ENCODE measurements at places on chromosomes 13 and 19.

DNA sequence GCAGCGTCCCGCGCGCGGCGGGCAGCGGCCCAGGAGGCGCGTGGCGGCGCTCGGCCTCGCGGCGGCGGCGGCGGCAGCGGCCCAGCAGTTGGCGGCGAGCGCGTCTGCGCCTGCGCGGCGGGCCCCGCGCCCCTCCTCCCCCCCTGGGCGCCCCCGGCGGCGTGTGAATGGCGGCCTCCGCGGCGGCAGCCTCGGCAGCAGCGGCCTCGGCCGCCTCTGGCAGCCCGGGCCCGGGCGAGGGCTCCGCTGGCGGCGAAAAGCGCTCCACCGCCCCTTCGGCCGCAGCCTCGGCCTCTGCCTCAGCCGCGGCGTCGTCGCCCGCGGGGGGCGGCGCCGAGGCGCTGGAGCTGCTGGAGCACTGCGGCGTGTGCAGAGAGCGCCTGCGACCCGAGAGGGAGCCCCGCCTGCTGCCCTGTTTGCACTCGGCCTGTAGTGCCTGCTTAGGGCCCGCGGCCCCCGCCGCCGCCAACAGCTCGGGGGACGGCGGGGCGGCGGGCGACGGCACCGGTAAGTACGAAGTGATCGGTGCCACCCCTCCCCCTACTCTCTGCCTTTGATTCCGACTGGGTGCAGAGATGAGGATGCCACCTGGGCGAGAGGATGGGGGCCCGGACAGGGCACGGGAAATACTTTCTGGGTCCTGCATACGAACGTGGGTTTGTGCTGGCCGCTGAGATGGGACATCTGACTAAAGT, 874 bp downstream of the TRIM28 start:
- DNase-seq, result no peak

DNA sequence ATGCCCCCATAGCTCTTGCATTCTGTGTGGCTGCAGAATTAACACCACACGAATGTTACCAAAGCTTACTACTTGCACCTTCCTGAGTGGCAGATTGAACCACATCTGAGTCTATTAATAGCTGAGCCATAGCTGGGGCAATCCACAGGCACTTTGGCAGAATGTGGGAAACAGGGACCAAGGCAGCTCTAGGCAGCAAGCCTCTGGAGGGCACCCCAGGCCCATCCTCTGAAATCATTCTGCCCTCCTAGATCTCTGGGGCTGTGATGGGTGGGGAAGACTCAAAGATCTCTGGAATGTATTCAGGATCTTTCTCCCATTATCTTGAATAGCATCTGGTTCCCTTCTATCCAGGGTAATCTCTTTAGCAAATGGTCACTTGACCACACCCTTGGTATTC, 139.3 kb downstream of the TNFRSF19 start:
- DNase-seq, result no peak

- peak; percentile 15 for DNase-seq
Measured at GRCh38 chr19:20167651-20168122, 673 bp downstream of the ZNF486 start.

GRCh38 chr13:79966493-79966895, 374.4 kb downstream of the SPRY2 start:
- no peak for DNase-seq

DNA sequence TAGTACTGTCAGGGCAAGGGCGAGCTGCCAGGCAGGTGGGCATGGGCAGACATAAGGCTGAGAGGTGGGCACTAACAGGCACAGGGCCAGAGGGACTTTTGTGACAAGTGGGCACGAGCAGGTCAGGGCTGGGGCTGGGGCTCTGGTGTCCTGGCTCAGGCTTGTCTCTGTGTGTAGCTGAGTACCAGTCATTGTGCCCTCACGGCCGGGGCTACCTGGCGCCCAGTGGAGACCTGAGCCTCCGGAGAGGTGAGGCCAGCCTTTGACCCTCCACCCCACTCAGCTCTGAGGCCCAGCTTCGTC, 21.6 kb downstream of the LTBP4 start:
- no peak for DNase-seq

GRCh38 chr13:49098198-49098597, 121.9 kb upstream of the MLNR start:
- DNase-seq, result peak; percentile 41

GRCh38 chr13:40983725-40984667, 35.1 kb downstream of the ELF1 start:
- DNase-seq, result no peak

DNA sequence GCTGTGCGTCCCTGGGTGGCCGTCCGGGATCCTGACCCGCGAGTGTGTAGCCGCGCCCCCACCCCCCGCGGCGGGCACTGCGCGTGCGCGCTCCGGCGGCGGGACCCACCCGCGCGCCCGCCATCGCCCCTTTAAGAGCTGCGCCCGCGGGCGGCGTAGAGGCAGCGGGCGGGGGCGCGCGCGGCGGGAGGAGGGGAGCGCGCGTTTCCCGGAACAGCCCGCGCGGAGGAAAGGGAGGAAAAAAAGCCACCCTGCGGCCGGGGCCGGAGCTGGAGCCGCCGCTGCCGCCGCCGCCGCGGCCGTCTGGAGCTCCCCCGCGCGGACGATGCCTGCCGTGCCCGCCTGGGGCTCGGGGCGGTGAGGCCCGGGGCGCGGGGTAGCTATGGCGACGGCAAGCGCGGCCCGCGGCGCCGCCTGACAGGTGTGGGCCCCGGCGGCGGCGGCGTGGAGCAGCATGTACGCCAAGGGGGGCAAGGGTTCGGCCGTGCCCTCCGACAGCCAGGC, at the start of gene SSBP4:
TSS of gene SSBP4 (plus strand) at position 204 of the 504 bp plus-strand sequence. CDS start at position 455, 251 bp downstream.
- peak; percentile 64 for DNase-seq

DNA sequence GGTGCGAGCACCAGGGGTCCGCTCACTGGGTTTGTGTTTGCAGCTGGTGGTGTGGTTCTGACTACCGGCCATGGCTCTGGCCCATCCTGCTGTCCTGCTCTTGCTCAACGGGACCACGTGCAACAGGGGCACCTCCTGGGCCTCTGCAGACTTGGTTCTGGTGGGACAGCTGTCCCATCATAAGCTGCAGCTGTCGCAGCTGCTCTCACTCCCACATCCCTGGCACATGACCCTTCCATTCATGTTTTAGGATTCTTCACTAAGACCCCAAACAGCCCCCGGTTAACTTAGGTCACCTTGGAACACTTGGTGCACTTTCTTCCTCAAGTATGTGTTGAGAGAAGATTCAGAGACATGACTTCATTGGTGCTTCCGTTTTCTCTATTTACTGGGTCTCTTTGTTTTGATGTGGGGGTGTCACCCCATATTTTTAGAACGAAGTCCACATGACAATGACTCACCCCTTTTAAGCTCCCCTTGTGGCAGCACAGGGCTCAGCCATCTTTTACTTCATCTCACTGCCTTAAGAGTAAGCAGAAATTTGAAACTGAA, 68.4 kb upstream of the ARHGEF7 start:
- no peak for DNase-seq

GRCh38 chr13:28282451-28282850, 144.1 kb downstream of the PAN3 start:
- no peak for DNase-seq

DNA sequence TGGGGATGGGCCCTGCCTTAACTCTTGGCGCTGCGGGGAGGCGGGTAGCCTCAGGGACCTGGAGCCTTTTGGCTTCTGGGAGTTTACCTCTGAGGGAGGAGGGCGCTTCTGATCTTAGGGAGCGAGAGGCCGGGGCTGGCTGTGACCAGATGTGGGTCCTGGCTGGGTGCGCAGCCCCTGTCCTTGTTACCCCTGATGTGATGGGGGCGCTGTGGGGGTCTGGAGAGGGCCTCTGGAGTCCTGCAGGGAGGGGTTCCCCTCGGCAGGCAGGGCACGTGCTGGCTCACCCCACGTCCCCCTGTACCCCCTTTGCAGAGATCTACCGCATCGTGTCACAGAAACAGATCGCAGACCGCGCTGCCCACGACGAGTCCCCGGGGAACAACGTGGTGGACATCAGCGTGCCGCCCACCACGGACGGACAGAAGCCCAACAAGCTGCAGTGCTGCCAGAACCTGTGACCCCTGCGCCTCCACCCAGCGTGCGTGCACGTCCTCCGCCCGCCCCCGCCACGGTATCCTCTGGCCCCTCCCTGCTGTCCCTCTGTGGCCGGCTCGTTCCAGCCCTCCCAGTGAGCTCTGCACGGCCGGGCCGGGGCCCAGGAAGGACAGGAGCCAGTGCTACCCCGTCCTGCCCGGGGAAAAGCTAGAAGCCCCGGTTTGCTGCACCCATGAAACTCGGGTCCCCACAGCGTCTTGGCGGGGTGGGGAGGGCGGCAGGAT, 9.8 kb upstream of the MARCHF2 start:
- no peak for DNase-seq

GRCh38 chr13:44842158-44842557, 147.1 kb downstream of the NUFIP1 start:
- no peak for DNase-seq

- DNase-seq, result no peak
Measured at GRCh38 chr19:39778763-39779162, at the start of gene LEUTX. Gene LEUTX (plus strand): TSS chr19:39778854. CDS start chr19:39778921, 67 bp downstream.

- DNase-seq, result no peak
Measured at GRCh38 chr13:75541287-75541686, 3.6 kb upstream of the COMMD6 start.

- DNase-seq, result no peak
Measured at GRCh38 chr13:61725806-61726205, 310.2 kb upstream of the PCDH20 start.

DNA sequence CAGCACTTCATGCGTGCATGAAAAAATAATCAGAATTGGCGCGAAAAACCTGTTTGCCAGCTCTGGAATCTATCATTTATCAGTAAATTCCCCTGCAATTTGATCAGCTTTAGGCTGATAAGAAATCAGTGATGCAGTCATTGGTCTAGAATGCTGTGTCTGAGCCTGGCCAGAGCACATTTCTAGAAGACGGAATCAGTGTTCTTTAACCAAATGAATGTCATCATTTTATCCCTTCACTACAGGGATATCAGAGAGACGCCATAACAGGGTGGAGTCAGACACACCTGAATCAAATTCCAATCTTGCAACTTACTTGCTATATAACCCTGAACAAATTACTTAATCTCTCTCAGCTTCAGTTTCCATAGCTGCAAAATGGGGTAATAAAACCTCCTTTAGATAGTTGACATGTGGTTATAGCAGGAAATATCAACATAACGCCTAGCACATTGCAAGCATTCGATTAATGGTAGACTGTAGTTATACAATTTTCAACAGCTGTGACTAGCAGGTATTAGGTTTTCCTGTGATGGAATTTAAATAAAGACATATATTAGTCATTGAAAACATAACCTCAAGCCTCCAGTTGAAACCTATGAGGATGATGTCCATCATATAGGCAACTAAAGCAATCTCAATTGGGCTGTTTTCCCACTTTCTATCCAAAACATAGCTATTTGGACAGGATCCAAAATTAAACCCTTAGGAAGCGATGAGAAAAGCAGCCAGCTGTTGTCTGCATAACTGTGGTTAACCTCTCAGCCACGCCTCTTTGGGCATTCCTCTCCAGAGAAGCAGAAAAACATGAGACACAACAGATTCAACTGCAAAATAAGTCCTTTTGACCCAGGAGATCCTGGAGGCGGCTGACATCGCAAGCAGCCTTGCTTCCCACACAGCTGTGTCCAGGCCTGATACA, 51.6 kb upstream of the UBL3 start:
- DNase-seq, result peak; percentile 95

GRCh38 chr13:97431171-97431764, 2.7 kb upstream of the RAP2A start:
- DNase-seq, result no peak

- DNase-seq, result peak; percentile 16
Measured at GRCh38 chr13:42525035-42525504, 48.9 kb upstream of the TNFSF11 start.

GRCh38 chr19:41945135-41945766, 13.9 kb downstream of the RABAC1 start:
- DNase-seq, result no peak

GRCh38 chr19:48953141-48953540, 1.5 kb upstream of the BAX start:
- DNase-seq, result no peak

GRCh38 chr13:80496721-80497397, 155.9 kb upstream of the SPRY2 start:
- no peak for DNase-seq

- DNase-seq, result no peak
Measured at GRCh38 chr19:35143231-35143715, at the start of gene FXYD7. Gene FXYD7 (plus strand): TSS chr19:35143255. CDS start chr19:35143334, 79 bp downstream.

- DNase-seq, result no peak
Measured at GRCh38 chr19:2665103-2665502, 37.4 kb downstream of the GNG7 start.

DNA sequence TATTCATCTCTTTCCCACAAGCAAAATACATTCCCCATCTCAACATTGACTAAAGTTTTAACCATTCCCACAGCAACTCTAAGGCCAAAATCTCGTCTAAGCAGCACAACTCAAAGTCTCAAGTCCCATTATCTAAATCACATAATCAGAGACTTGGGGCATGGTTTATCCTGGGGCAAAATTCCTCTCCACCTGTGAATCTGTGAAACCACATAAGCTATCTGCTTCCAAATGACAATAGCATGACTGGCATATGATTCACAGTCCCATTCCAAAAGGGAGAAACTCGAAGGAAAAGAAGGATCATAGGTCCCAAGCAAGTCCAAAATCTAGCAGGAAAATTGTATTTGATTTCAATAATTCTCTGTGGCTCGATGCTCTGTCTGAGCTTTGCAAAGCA, 73.0 kb downstream of the ANKRD10 start:
- DNase-seq, result no peak

GRCh38 chr19:6794686-6795431, 22.4 kb downstream of the VAV1 start:
- no peak for DNase-seq

DNA sequence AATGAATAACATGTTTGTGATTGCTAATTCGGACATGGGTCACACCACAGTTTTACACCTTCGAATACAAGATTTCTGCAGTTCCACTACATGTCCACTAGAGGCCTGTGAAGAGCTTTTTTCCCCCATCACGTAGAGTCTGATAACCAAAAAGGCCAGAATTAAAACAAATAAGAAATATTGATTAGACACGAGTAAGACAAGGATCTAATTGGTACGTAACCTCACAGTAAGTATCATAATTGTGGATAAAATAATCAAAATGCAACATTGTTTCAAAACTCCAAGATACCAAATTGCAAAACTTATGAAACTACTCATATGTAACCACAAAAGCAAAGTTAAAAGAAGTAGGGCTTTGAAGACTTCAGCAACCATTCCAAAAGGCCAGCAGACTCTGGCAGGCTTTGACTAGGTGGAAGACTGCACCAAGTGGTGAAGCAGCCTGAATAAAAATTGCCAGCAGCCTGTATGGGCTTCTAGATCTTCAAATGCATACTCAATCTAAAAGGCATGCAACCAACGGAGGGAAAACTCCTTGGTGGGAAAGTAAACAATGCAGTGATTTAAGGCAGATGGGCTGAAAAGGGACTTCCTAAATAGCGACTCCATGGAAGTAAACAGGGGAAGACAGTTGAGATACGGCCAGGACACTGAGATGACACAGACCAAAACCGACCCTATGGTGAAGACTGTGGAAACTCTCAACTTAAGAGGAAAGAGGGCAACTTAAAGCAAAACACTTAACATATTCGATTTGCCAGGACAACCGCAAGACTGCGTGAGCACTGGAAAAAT, 56.7 kb downstream of the STARD13 start:
- DNase-seq, result peak; percentile 56

Data from fibroblast of skin of left quadriceps (primary cell).